ENCODE measurements at places on chromosomes 12 and 14.
A peak's percentile ranks its signal among the peaks of the same experiment; 100 is the strongest.

DNA sequence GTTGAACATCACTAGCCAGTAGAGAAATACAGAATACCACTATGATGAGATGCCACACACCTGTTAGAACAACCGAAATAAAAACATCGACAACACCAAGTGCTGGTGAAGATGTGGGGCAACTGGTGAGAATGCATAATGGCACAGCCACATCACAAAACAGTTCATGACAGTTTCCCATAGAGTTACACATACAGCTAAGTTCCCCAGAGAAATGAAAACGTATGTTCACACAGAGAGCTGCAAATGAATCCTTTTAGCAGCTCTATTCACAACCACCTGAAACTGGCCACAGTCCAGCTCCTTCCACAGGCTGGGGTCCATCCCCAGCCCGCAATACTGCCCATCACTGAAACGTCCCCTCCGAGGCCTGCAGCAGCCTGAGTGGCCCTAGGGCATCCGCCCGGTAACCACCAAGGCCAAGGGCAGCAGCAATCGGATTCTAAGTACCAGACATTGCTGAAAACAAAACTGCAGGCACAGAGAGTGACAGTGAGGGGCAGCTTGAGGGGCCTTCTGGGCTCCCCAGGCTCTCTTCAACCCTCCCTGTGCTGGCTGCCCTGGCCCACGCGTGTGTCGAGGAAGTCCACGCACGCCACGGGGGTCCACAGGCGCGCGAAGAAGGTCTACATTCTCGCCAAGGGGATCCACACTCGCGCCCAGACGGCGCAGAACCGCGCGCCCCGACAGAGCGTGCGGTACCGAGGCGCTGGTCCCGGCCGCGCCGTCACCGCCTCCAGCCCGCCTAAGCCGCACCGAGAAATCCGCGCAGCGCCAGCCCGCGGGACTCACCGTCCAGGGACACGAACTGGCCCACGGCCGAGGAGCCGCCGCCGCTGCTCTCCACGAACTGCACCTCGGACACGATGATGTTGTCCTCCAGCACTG lies 903 bp downstream of the BRF1 start:
- H3K27ac ChIP-seq: peak overlapping the region; percentile 95
- H3K36me3 ChIP-seq: no peaks in the 10 kb centered on the region
- H3K27me3 ChIP-seq: no peaks in the 10 kb centered on the region

GRCh38 chr12:90335566-90335965 lies 619.4 kb downstream of the CCER1 start:
- H3K27me3 ChIP-seq: no peaks in the 10 kb centered on the region
- H3K4me1 ChIP-seq: no peaks in the 10 kb centered on the region
- H3K4me3 ChIP-seq: no peak overlapping the region
- H3K27ac ChIP-seq: no peak overlapping the region

- H3K36me3 ChIP-seq: peaks cover 13% of the 10 kb centered on the region
- H3K4me1 ChIP-seq: no peaks in the 10 kb centered on the region
- DNase-seq: no peak
- no peak overlapping the region for H3K4me3 ChIP-seq
Measured at GRCh38 chr12:66228462-66228861, 39.4 kb downstream of the IRAK3 start.

DNA sequence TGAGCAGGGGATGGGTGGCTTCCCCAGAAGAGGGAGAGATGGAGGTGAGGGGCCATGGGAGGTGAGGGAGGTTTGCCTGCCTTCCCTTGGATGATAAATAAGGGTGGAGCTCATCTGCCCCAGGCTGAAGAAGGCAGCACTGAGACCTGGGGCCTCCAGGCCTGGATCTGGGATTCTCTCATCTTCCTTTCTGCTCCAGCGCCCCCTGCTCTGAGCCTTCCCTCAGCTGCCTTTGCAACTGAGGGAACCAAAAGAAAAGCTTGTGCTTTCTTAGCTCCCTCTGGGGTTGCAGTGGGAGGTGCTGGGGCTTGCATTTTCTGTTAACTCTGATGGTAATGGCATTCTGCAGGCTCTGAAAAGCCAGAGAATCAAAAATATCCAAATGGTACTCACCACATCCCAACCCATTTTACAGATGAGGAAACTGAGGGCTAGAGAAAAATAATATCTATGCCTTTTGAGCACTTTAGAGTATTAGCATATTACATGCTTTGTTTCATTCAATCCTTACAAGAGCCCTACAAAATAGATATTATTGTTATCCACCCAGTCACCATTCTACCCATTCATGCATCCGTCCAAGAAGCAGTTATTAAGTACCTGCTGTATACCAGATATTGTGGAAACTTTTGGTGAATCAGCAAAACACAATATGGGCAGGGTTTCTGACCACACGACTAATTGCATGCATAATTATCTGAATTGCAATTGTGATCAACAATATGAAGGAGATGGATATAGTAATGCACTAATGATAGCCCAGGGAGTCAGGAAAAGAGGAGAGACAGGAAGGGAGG lies 102.2 kb downstream of the WSCD2 start:
- no peak overlapping the region for H3K27ac ChIP-seq
- H3K4me1 ChIP-seq: no peaks in the 10 kb centered on the region
- no peak overlapping the region for H3K4me3 ChIP-seq
- H3K36me3 ChIP-seq: no peaks in the 10 kb centered on the region

GRCh38 chr12:110134691-110135411 lies 10.7 kb downstream of the IFT81 start:
- peak overlapping the region; percentile 13 for H3K27ac ChIP-seq
- H3K4me1 ChIP-seq: peaks cover 8% of the 10 kb centered on the region
- peaks cover 10% of the 10 kb centered on the region for H3K36me3 ChIP-seq
- no peaks in the 10 kb centered on the region for H3K27me3 ChIP-seq
- no peak overlapping the region for H3K4me3 ChIP-seq

DNA sequence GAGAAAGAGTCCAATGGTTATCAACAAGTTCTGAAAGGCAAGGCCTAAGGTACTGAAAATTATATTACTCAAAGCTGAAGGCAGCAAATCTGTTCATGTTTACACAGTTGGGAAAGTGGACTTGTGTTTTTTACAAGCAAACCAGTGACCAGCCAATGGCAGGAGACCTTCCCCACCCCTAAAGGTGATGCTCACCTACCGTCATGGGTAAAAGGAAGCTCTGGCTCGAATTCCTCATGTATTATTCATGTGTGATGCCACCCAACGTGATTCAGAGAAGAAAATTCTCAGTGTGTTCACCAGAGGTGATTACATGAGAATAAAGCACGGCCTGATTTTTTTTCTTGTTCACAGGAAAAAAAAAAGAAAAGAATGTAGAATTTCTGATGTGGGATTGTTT lies 1161.2 kb upstream of the SEL1L start:
- DNase-seq: no peak
- H3K4me1 ChIP-seq: no peaks in the 10 kb centered on the region
- no peak overlapping the region for H3K4me3 ChIP-seq
- H3K27ac ChIP-seq: no peak overlapping the region

DNA sequence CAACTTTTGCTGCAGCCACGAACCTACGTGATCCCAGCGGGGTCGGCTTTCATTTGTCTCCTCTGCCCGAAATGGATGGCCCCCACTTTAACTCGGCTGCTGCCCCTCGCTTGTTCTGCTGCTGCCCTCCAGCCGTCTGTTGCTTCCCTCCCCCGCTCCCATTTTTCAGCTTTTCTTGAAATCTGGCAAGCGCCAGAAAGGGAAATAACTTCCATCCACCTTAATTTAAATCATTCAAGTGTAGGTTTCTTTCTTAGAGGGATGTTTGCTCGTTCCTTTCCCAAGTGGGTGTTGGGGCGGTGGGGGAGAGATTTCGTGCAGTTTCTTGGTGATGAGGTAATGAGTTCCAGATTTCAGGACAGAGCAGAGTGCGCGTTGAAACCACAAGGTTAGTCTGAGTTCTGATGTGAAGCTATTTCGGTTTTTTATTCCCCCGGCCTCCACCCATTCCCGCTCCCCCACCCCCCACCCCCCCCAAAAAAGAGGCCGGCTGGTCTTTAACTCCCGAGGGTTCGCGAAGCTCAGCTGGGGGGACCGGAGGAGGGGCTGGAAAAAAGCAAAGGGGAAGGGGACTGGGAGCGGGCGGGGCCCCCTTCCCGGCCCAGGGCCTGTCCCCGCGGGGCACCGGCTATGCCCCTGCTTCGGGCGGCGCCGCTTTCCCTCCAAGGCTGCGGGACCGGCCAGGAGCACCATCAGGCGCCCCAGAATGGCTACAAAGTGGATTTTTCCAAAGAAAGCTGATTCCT lies 2.2 kb upstream of the ZFP36L1 start:
- H3K4me3 ChIP-seq: peak overlapping the region; percentile 96
- H3K27me3 ChIP-seq: no peaks in the 10 kb centered on the region
- no peak for DNase-seq
- peak overlapping the region; percentile 100 for H3K27ac ChIP-seq

- H3K27me3 ChIP-seq: no peaks in the 10 kb centered on the region
- no peak for DNase-seq
- H3K4me1 ChIP-seq: no peaks in the 10 kb centered on the region
- no peak overlapping the region for H3K27ac ChIP-seq
- H3K4me3 ChIP-seq: no peak overlapping the region
Measured at GRCh38 chr14:24042746-24043145, 9.1 kb upstream of the CARMIL3 start.

GRCh38 chr12:27651201-27651600 lies 45.0 kb upstream of the REP15 start:
- no peaks in the 10 kb centered on the region for H3K27me3 ChIP-seq
- DNase-seq: no peak
- peaks cover 10% of the 10 kb centered on the region for H3K36me3 ChIP-seq

- no peak overlapping the region for H3K27ac ChIP-seq
- H3K36me3 ChIP-seq: no peaks in the 10 kb centered on the region
- no peaks in the 10 kb centered on the region for H3K27me3 ChIP-seq
- H3K4me3 ChIP-seq: no peak overlapping the region
- peaks cover 18% of the 10 kb centered on the region for H3K4me1 ChIP-seq
Measured at GRCh38 chr14:104935026-104935650, 10.5 kb downstream of the PLD4 start.

- H3K36me3 ChIP-seq: no peaks in the 10 kb centered on the region
- no peaks in the 10 kb centered on the region for H3K27me3 ChIP-seq
Measured at GRCh38 chr12:57460841-57461275, 1.3 kb downstream of the GLI1 start.

GRCh38 chr12:7127916-7128626 lies 618 bp downstream of the RBP5 start:
- no peak overlapping the region for H3K27ac ChIP-seq
- no peaks in the 10 kb centered on the region for H3K27me3 ChIP-seq
- DNase-seq: no peak
- peak overlapping the region; percentile 18 for H3K4me3 ChIP-seq
- H3K4me1 ChIP-seq: peaks cover 12% of the 10 kb centered on the region

GRCh38 chr12:68746572-68747180 lies 700 bp downstream of the SLC35E3 start:
- peak overlapping the region; percentile 70 for H3K27ac ChIP-seq
- DNase-seq: peak; percentile 33
- H3K36me3 ChIP-seq: no peaks in the 10 kb centered on the region
- H3K27me3 ChIP-seq: no peaks in the 10 kb centered on the region

GRCh38 chr12:225012-225411 lies 11.1 kb upstream of the SLC6A12 start:
- H3K27ac ChIP-seq: no peak overlapping the region
- H3K36me3 ChIP-seq: no peaks in the 10 kb centered on the region
- no peaks in the 10 kb centered on the region for H3K27me3 ChIP-seq
- DNase-seq: no peak

DNA sequence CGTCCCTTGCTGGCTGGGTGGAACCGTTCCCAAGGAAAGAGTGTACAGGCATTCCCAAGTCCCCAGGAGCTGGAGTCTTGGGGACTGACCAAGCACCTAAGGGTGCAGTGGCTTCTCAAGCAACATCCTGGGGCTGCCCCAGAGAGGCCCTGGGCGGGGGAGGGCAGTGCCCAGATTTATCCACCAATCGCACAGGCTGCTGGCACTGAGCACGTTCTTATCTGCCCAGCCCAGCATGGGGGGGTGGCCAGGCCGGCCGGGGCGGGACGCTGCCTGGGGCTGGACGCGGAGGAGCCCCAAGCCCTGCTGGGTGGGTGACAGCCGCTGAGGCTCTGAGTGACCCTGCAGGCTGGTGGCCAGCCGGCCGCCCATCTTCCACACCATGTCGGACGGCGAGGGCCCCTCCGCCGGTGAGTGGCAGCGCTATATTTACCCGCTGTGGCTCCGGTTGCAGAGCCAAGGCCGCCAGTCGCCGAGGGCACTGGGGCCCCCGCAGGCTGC lies 53.4 kb downstream of the CYP46A1 start:
- peak overlapping the region; percentile 81 for H3K4me3 ChIP-seq
- no peaks in the 10 kb centered on the region for H3K27me3 ChIP-seq
- peaks cover 4% of the 10 kb centered on the region for H3K4me1 ChIP-seq
- no peaks in the 10 kb centered on the region for H3K36me3 ChIP-seq

DNA sequence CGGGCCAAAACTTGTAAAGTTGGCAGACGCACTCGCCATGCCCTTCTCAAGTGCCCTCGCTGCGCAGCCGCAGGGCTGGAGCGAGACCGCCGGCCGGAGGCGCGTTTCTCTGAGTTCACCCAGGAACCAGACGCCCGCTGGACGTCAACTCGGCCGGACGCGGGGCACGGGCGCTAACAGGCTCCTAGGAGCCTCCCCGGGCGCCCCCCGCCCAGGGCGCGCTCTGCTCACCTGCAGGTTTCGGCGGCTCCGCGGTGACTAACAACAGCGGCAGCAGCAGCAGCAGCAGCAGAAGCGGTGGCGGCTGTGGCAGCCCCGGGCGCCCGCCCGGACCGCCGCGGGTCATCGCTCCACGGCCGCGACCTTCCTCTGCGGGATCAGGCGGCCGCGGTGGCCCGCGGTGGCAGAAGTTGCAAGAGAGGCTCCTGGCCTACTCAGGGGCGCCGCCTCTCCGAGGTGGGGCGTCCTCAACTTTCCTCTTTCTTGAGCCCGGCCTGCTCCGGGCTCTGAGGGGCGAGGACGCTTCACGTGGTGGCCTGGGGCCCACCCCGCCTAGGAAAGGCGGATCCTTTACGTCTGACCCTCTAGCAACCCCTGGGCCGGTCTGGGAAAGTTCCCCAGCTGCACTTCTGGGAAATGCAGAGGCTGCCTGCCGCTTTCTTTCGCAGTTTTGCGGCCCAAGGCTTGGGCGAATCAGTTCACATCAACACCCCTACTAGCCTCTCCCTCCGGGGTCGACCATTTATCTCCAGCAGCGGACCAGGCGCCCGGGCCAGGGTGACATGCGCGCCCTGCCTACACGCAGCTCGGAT lies at the start of gene PLBD1:
TSS of gene PLBD1 (minus strand) at position 533 of the 812 bp plus-strand sequence. CDS start at position 346, 187 bp downstream.
- H3K27me3 ChIP-seq: no peaks in the 10 kb centered on the region
- peak; percentile 6 for DNase-seq
- no peaks in the 10 kb centered on the region for H3K4me1 ChIP-seq
- H3K27ac ChIP-seq: peak within 1 kb of the TSS; percentile 24

GRCh38 chr12:69898236-69898635 lies 73.2 kb downstream of the MYRFL start:
- no peak for DNase-seq
- no peaks in the 10 kb centered on the region for H3K36me3 ChIP-seq
- H3K4me1 ChIP-seq: peaks cover 3% of the 10 kb centered on the region
- H3K27ac ChIP-seq: no peak overlapping the region
- no peaks in the 10 kb centered on the region for H3K27me3 ChIP-seq

All from thoracic aorta (tissue), 2 donors.